ENCODE measurements at places on chromosomes 7 and 10. TPM values are rescaled to one million over a fixed set of nuclear protein-coding genes. Genes with fewer than 3 reads are reported as not detected.

Gene OPN1SW
- not detected for total RNA-seq

Gene NUTM2E
- 0.50 TPM for total RNA-seq

Gene GPNMB
- 0.91 TPM for total RNA-seq

Gene WNT2
- total RNA-seq = 0.07 TPM

Gene HPS1
- total RNA-seq = 29.0 TPM

Gene VSIR
- 2.9 TPM for total RNA-seq

DNA sequence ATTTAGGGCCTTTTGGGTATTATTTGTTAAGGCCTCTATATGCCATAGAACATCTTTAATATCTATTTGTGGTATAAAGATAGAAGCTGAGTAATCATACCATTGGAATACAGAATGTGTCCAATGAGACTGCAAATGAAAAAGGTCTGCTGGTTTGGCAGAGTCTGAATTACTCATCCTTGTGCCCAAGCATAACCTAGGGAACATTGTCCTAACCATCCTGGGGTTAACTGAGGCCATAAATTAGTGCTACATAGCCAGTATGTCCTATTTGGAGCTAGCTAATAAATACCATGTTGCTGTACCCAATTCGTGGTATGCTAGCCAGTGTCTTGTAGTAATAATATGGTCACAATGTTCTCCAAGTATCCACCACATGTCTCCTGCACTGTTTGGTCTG lies 117.1 kb downstream of the ANKRD26 start:
- DNase-seq = no peak
- H3K36me3 ChIP-seq = no peaks in the 10 kb centered on the region
- H3K4me1 ChIP-seq = no peaks in the 10 kb centered on the region

- H3K4me3 ChIP-seq = no peak overlapping the region
- H3K27me3 ChIP-seq = no peaks in the 10 kb centered on the region
- H3K36me3 ChIP-seq = no peaks in the 10 kb centered on the region
- H3K4me1 ChIP-seq = peaks cover 13% of the 10 kb centered on the region
- DNase-seq = no peak
These were observed 29.6 kb downstream of the FGFBP3 start for GRCh38 chr10:91879515-91880170.

- no peaks in the 10 kb centered on the region for H3K36me3 ChIP-seq
- no peak overlapping the region for H3K4me3 ChIP-seq
- H3K27me3 ChIP-seq = no peaks in the 10 kb centered on the region
- no peak for DNase-seq
- peaks cover 5% of the 10 kb centered on the region for H3K4me1 ChIP-seq
These were observed 28.0 kb downstream of the DNAJC1 start for GRCh38 chr10:21975378-21975990.

GRCh38 chr10:72783410-72783833 lies 91.5 kb downstream of the MCU start:
- DNase-seq = no peak
- no peaks in the 10 kb centered on the region for H3K27me3 ChIP-seq
- no peak overlapping the region for H3K27ac ChIP-seq
- H3K4me1 ChIP-seq = peaks cover 23% of the 10 kb centered on the region

DNA sequence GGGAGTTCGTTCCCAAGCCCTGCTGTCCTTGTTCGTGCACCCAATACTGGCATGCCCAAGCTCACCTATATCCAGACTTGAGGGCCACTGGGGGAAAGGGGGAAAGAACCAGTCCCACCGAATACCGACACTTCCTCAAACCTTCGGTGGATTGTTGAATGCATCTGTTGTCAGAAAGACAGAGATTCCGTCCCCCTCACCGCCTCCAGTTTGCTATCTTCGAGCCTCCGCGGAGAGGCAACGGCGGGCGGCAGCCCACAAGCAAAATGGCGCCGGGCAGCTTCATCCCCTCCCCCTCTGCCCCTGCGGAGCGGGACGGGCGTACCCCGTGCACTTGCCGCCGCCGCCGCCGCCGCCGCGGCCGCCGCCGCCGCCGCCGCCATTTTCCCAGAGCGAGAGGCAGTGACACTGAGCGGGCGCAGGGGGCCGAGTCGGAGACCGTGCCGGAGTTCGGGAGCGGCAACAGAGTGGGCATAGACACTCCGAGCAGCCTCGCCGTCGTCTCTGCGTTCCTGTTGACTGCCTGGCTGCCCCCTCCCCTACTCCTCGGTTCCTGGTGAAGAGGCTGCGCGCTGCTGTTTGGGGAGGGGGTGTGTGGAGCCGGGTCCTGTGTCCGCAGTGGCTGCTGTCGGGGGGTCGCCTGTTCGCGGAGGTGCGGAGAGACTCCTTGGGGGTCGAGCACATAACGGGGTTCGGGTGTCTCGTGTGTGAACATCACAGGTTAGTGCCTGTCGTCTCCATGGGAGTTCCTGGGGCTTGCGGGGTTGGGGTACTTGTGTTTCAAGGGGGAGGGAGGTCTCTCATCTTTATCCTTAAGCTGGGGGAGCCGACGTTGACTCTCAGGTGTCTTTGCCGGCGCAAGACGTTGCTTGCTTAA lies at the start of gene KMT2E:
Gene KMT2E, plus strand, starts transcription at position 390 of the 877 bp plus-strand sequence. CDS start 26,748 bp downstream, outside the sequence.
- H3K36me3 ChIP-seq = no peaks in the 10 kb centered on the region
- no peaks in the 10 kb centered on the region for H3K27me3 ChIP-seq
- peak within 1 kb of the TSS; percentile 86 for H3K4me3 ChIP-seq
- peak; percentile 54 for DNase-seq
- H3K4me1 ChIP-seq = peaks cover 17% of the 10 kb centered on the region

- no peak for DNase-seq
- H3K36me3 ChIP-seq = no peaks in the 10 kb centered on the region
- no peak overlapping the region for H3K4me3 ChIP-seq
- H3K27ac ChIP-seq = no peak overlapping the region
- H3K27me3 ChIP-seq = no peaks in the 10 kb centered on the region
- no peaks in the 10 kb centered on the region for H3K4me1 ChIP-seq
These were observed 293.6 kb downstream of the ARHGAP12 start for GRCh38 chr10:31635009-31635408.

- H3K4me1 ChIP-seq = no peaks in the 10 kb centered on the region
- H3K27ac ChIP-seq = no peak overlapping the region
- no peaks in the 10 kb centered on the region for H3K27me3 ChIP-seq
- no peak for DNase-seq
- no peaks in the 10 kb centered on the region for H3K36me3 ChIP-seq
- H3K4me3 ChIP-seq = no peak overlapping the region
These were observed 212.2 kb downstream of the FAM107B start for GRCh38 chr10:14562218-14563075.

DNA sequence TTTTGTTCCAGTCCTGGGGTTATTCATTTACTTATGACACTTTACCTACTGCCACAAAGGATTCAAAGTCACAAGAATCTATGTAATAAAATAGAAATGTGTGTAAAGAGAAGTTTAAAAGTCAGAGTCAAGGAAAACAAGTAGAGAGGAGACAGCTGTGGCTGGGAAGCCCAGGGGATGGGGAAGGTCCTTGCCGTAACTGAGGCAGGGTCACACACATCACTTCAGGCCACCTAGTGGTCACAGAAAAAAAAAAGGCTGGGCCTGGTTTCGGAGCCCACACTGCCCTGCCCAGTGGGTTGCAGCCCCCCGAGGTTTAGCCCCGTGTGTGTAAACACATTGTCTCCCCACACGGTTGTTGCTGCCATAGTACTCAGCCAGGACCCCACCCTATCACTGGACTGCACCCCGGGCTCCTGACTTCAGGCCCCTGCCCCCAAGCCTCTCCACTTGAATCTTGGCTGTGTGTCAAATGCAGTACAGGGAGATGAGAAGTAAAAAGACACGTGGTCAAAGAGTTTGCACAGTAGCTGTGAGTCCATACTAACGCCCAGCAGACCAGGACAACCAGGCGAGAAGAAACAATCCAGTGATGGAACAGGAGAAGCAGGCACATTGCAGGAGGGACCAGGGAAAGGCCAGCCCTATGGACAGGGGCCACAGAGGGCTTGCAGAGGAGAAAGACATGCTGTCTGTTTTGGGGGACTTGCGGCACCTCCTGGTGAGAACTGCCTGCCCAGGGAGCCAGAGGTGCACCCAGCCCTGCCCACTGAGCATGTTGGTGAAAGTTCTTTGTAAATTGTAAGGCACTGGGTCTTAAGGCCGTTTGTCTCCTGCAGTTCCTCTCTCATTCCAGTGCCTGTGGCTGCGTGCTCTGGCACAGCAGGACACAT lies 91.4 kb upstream of the MACROH2A2 start:
- H3K27ac ChIP-seq = no peak overlapping the region
- no peak for DNase-seq
- no peak overlapping the region for H3K4me3 ChIP-seq
- peaks cover 7% of the 10 kb centered on the region for H3K4me1 ChIP-seq

DNA sequence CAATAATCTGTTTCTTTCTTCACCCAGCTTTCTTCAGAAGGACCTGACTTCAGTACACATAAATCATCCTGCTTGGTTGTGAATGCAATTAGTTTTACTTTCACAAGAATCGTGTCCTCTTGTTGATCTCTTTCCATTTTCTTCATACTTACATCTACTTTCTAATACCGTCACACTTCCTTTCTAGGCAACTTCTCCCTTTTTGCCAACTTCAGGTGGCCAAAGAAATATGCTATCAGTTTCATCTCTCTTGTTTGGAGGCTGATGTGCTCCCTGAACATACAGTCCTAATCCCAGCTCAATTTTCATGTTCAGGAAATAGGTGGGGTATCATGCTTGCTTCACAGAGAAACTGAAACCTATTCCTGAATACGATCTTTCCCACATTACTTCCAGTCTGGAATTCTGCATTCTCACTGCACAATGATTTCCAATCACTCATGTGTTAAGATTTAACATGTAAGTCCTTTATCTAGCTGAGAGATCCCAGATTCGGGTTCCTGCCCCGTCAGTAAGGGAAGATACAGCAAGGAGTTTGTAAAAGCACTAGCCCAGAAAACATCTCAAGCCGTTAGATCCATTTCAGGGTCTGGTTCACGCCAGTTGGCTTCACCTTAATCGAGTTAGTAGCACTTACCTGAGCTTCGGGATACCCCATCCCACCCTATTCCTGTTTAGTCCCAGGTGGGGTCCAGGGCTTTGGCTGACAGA lies 994 bp downstream of the SLC25A28 start:
- H3K36me3 ChIP-seq = no peaks in the 10 kb centered on the region
- peak; percentile 25 for DNase-seq
- H3K4me3 ChIP-seq = peak overlapping the region; percentile 95
- no peaks in the 10 kb centered on the region for H3K27me3 ChIP-seq
- peaks cover 13% of the 10 kb centered on the region for H3K4me1 ChIP-seq

- peak overlapping the region; percentile 64 for H3K27ac ChIP-seq
- DNase-seq = no peak
- no peak overlapping the region for H3K4me3 ChIP-seq
- H3K36me3 ChIP-seq = no peaks in the 10 kb centered on the region
- H3K27me3 ChIP-seq = no peaks in the 10 kb centered on the region
- H3K4me1 ChIP-seq = peaks cover 31% of the 10 kb centered on the region
These were observed 92.9 kb downstream of the CTNNA3 start for GRCh38 chr10:67603086-67603485.

DNA sequence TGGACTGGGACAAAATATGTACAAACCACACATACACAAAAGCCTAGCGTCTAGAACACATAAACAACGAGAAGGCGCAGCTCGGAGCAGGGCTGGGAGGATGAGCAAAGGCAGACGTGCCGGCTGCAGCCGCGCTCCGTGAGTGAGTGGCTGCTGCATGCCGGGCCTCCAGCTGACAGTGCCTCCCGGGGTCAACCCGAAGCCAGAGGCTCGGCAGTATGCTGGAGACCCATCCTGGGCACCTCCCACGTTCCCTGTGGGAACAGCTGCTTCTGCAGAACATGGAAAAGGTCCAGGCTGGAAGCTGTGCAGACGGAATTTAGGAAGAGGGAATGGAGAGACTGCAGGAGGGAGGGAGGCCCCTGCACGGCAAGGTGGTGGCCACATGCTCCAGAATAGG lies 3.6 kb upstream of the GPR146 start:
- H3K27ac ChIP-seq = no peak overlapping the region
- no peak overlapping the region for H3K4me3 ChIP-seq
- DNase-seq = no peak

DNA sequence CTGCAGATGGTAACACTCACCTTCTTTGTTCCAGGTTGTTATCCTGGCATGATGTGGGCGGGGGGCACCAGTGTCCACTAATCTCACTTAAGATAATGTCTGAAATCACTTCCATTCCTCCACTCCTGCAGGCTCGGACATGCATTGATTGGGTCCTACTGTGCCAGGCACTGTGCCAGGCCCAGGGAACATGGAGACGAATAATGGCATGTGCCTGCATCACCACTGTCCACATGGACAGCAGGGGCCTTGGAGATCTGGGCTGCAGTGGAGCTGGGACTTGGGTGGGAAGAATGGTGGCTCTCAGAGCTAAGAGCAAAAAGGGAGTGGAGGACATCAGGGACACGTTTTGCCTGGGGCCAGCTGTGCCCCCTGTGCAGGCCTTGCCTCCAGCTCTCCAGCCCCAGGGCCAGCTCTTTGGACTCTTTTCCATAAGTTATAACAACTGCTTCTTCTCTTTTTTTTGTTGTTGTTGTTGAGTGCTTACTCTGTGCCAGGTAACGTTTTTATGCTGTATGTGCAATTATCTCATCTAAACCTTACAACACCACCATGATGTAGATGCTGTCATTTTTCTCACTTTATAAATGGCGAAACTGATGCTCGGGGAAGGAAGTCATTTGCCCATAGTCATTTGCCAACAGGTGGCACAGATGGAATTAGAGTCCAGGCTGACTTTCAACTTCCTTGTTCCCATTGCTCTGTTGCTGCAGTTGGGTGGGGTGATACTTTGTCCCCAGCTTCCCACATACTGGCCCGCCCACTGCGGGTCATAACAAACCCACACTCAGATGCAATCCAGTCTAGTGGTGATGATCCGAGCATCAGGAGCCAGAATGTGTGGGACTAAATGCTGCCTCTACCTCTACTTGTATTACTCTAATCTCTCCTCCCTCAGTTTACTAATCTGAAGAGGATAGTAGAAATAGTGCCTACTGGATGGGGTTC lies 19.1 kb downstream of the PLPP4 start:
- peak; percentile 12 for DNase-seq
- H3K36me3 ChIP-seq = no peaks in the 10 kb centered on the region
- H3K4me1 ChIP-seq = peaks cover 23% of the 10 kb centered on the region
- no peak overlapping the region for H3K4me3 ChIP-seq
- no peaks in the 10 kb centered on the region for H3K27me3 ChIP-seq
- H3K27ac ChIP-seq = peak overlapping the region; percentile 67

DNA sequence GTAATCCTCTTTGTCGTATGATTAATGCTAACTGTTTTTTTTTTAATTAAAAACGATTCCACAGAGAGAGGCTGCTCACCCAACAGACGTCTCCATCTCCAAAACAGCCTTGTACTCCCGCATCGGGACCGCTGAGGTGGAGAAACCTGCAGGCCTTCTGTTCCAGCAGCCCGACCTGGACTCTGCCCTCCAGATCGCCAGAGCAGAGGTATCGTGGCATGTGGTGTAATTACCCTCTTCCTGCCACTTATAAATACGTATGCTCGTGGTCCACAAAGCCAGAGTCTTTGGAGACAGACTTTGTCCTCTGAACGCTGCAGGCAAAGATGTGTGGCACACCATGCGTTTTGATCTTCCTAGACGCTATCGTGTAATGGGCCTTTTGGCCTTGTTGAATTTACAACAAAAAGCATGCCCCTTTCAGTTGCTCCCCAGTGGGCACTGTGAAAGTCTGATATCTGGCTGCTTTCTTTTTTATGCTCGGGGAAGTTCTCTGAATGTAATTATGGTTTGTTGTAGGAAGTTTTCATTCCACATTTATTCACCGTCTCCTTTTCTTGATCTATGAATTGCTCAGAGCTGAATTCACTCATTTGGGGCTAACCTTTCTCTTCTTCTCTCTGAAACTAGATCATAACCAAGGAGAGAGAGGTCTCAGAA lies 33.6 kb upstream of the BTBD16 start:
- no peak overlapping the region for H3K4me3 ChIP-seq
- no peaks in the 10 kb centered on the region for H3K4me1 ChIP-seq
- H3K27me3 ChIP-seq = no peaks in the 10 kb centered on the region
- H3K27ac ChIP-seq = no peak overlapping the region
- no peak for DNase-seq
